ENCODE measurements at places on chromosomes 7 and 10.
A peak's percentile ranks its signal among the peaks of the same experiment; 100 is the strongest.

DNA sequence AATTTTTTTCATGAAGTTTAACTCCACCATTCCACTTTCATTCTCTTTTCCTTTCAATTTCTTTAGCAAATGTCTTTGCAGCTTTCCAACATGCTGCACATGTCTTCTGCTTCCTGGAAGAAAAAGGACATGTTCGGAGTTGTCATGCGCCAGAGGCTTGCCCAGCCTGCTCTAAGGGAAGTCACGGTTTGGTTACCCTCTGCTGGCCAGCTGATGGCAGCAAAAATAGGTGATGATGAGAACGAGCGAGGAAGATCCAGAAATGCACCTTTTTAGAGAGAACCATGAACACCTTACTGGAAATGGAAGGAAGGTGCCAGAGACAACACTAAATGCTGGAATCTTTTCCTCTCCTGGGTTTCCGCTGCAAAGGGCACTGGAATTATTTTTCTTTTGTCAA, 4.9 kb upstream of the ZSCAN21 start:
- no peak for DNase-seq

DNA sequence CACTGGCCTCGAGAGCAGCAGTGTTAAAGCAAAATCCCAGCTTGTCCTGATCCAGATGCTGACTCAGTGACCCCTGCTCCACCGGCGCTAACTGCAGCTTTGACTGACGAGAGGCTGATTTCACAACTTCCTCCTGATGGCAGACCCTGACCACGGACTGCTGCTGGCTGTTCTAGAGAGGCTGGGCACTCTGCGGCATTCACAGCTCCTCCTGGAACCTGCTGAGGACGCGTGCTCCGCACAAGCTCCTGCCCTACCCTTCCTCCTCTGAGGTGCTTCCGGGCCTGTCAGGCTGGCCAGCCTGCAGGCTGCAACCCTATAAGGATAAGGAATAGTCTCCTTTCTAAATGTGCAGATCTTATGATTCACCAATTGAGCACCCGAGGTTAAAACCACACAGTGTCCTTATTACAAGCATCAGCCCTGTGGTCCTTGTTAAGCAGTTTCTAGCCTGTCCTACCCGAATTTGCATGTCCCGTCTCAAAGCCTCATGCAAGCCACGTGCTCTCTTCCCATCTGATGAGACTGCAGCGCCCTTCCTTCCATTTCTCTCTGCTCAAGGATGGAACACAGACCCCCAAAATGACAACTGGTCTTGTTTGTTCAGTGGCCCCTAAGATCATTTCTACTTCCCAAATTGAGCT, 35.5 kb upstream of the NCAPG2 start:
- DNase-seq, result peak; percentile 62

- peak; percentile 43 for DNase-seq
These were observed 35.5 kb upstream of the KMT2E start for GRCh38 chr7:104978460-104978859.

GRCh38 chr7:101650579-101651081, 21.5 kb upstream of the MYL10 start:
- DNase-seq, result no peak

DNA sequence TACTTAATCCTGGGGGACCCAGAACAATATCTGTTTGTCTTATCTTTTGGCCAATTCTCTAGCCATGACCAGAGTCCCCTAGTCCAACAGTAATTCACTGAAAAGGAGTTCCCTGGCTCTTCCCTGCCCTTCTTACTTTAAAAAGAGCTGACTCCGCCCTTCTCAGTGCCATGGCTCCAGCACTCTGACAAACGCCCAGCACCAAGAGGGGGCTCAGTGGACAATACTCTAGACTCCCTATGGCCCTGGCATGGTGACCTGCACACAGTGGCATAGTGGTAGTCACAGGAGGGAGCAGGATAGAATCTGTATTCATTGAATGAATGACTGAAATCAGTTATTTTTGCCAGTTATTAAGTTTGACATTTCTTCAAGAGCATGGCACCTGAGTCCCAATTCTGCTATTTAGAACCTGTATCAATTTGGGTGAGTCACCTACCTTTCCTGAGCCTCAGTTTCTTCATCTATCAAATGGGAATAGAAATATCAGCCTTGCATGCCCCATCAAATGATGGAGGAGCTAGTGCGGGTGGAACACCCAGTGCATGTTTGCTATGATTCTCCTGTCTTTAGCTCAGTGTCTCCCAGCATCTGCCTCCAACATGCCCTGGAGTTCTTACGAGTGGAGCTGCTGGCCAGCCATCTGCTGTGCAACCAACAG, 69.4 kb downstream of the CLEC2L start:
- no peak for DNase-seq

DNA sequence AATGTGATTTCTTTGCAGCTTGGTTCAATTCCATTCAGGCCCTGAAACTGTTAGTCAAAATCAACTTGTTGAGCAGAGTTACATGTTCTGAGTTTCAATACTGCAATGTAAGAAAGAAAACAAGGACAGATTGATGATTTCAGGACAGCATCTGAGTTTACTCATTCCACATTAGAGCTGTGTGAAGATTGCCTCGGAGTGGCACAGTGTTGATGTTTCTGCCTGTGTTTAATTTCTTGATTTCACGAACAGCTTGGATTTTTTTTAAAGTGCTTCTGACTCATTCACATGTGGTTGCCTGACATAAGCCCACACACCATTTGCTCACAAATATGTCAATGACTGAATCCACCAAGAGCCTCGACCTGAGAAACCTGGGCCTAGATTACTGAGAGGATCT, 101.2 kb upstream of the PARD3 start:
- DNase-seq, result peak; percentile 91

- DNase-seq, result no peak
These were observed 27.9 kb upstream of the DPYSL4 start for GRCh38 chr10:132158823-132159222.

DNA sequence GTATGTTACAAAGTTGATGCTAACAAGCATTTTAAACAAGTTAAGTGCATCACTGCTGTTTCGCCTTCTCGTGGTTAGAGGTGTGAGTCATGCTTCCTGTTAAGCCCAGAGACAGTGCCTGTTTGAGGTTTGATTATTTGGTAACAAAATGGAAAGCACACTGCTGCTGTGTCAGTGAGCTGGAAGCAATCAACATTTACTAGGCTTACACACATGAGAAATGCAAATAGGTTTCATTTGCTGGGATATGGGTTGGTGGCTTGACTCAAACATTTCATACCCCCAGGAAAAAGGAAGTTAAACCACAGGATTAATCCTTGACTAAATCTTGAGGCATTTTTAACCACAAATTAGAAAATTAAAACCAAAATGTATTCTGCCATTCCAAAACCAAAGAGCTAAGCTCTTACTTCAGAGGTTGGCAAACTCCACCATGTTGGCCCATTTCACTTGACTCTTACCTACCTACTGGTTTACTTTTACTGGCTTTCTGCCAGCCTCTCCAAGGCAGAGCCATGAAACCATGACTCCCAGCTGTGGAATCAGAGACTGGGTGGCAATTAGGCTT, 139.2 kb downstream of the ETV1 start:
- peak; percentile 99 for DNase-seq

- DNase-seq, result peak; percentile 11
These were observed 188.4 kb downstream of the PPP1R3A start for GRCh38 chr7:113730309-113730955.

- peak; percentile 73 for DNase-seq
These were observed 332.7 kb upstream of the LRGUK start for GRCh38 chr7:133794479-133794878.
